Stimulated activated CD4-positive, alpha-beta T cell treated with anti-CD3 and anti-CD28 coated beads, Interleukin-1b, Interleukin-23, amount 100 ng/mL, for 48 hours (primary cell): ENCODE measurements at places on chromosomes 11 and 22.

- DNase-seq = no peak
Observed at GRCh38 chr11:35907648-35908431, 36.0 kb upstream of the LDLRAD3 start.

DNA sequence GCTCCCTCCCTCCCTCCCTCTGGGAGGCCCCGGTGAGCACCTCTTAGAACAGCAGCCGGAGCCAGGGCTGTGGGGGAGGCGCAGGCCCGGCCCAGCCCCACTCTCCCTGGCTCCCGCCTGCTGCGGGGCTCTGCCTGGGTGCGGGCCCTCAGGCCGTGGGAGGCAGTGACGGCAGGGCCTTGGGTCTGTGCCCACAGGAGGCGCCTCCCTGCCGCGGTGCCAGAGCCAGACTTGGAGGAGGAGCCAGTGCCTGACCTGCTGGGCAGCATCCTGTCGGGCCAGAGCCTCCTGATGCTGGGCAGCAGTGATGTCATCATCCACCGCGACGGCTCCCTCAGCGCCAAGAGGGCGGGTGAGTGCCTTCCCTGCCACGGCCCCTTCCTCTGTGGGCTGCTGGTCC is 9.5 kb downstream of the IRF7 start:
- no peak for DNase-seq

- no peak for DNase-seq
Observed at GRCh38 chr22:28779833-28780232, 7.3 kb downstream of the CCDC117 start.

GRCh38 chr11:16874275-16874975 is 136.0 kb downstream of the C11orf58 start:
- no peak for DNase-seq

DNA sequence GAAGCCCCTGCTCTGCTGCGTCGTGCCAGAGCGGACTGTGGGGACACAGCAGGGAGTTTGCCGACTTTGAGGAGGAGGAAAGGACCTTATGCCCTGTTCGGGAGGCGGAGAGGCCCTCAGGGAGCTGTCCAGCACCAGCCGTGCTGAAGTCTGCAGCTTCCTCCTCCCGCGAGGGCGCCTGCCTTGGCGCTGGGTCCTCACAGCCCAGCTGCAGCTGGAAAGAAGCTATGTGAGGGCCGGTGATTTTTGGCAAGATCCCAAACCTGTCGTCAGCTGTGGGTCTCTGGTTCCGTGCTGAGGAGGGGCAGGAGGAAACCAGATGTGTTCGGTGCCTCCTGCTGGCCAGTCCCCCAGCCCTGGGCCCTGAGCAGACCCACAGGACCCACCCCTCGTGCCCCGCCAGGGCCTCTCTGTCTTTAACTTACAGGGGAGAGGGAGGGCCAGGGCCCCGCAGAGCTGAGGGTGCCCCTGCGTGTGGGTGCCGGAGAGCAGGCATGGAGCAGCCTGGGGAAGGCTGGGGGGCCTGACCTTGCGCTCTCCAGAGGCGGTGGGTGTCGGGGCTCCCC is 12.0 kb downstream of the BRSK2 start:
- peak; percentile 32 for DNase-seq

GRCh38 chr11:65182258-65183170 is 786 bp downstream of the CAPN1 start:
- DNase-seq = no peak

DNA sequence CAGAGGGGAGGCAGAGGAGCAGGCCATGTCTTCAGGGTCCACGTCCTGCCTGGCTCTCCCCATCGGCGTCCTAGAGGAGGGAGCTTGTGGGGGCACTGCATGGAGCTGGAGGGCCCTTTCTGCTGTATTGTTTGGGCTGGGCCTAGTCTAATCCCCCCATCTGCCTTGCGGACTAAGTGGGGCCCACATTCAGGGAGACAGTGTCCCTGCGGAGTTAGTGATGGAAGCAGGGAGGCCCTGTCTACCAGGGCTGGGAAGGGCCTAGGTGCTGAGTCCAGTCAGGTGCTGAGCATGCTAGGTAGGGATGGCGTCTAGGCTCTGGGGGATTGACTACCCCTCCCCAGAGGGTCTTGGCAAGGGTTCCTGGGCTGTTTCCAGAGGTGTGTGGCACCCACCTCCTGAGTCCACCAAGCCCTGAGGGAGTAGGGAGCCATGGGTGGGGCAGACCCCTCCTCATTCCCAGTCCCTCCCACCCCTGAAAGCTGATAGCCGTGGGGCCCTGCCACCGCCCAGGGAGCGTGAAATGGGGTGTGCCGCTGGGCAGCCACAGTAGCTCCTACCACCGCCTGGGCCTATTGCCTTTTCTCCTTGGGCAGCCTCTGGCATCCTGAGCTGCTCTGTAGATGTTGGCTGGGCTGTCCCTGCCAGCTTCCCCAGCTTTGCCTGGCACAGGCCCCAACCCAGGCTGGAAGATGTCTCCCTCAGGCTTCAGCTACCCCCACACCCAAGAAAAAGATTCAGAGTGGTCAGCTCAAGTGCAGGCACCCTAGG is 1.9 kb upstream of the POLD4 start:
- no peak for DNase-seq

DNA sequence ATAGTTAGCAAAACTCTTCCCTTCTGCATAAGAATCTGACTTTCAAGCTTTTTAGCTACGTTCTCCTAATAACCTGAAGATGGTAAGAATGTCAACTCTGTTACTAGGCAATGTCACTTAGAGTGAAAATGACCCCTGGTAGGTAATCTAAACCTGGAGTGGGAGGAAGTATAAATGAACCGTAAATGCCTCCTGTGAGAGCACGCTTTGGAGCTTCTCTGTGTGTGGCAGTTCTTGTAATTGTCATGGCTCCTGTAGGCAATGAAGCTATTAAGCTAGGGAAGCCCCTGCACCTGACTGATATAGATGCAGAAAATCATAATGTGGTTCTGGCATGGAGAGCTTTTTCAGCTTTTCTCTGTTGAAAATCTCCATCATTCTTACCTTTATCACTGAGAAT is 29.4 kb downstream of the CALCA start:
- no peak for DNase-seq

DNA sequence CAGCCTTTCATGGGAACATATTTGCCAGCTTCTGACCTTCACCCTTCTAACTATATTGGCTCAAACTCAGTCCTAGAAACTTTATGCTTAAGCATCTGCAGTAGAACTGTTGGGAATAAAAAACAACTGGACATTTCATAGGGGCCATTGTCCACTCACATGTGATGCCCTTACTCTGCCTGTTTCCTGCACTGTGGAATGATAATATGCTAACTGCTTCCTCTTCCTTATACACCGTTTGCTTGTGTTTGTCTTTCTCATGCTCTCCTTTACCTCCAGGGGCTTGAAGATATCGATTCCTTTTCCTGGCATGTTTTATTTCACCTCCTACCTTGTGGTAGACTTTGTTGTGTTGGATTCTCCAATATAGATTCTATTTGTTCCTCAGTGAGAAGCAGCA is 333.0 kb upstream of the DDI1 start:
- DNase-seq = no peak

- no peak for DNase-seq
Observed at GRCh38 chr22:38180841-38181452, 683 bp downstream of the PLA2G6 start.

GRCh38 chr11:128206461-128206860 is 380.9 kb downstream of the ETS1 start:
- DNase-seq = no peak

GRCh38 chr11:20075627-20076026 is 84.6 kb downstream of the DBX1 start:
- DNase-seq = no peak

DNA sequence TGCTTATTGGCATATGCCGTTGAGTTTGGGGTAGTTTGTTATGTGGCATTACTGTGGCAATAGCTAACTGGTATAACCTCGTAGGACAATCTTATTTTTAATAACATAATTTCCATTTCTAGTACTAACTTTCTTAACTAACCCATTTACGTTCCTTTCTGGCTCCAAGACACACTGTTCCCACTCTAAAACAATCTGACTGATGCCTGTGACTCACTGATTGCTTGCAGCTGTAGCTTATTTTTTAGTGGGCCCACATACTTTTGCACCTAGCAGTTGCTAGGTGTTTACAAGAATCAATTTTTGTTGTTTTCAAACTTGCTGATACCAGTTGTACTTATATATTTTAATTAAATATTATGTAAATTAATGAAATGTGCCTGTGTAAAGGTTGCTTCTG is 52.2 kb downstream of the FAT3 start:
- no peak for DNase-seq

DNA sequence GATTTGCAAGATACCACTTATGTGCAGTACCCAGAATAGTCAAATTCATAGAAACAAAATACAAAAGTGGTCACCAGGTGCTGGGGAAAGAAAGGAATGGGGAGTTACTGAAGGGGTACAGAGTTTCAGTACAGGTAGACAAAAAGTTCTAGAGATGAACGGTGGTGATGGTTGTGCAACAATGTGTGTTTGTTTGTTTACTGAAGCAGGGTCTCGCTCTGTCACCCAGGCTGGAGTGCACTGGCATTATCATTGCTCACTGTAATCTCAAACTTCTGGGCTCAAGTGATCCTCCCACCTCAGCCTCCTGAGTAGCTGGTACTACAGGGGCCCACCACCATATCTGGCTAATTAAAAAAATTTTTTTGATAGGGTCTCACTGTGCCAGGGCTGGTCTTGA is 12.1 kb downstream of the UBE2L6 start:
- DNase-seq = no peak

DNA sequence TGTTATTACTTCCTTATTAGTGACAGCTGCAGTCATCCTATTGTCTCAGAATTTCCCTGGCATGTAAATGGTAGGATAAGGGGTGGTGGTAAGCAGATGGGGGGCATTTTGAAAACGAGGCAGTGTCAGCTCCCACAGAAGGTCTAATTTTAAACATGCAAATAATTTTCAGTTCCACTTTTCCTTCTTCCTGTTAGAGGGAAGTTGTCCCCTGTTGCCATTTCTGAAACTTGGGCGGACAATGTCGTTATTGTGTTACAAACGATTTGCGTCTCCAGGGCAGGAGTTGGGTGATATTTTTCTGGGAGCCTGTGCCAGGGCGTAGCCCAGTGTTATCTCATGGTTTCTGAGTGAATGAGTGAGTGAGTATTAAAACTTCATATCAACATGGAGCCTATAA is 7.4 kb downstream of the PTPRJ start:
- no peak for DNase-seq

DNA sequence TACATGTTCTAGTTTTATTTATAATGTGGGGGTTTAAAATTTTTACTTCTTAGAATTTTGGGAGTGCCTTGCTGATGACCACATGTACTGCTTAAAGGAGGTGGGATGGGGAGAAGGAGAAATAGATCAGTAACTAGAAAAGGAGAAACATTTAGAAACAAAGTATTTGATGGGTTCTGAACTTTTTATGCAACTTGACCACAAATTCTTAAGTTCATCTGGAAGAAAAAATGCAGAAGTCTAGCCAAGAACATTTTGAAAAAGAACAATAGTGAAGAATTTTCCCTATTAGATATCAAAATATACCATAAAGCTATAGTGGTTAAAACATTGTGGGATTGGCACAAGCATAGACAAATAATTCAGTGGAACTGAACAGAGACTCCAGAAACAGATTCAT is 73.3 kb upstream of the AMPD3 start:
- no peak for DNase-seq

DNA sequence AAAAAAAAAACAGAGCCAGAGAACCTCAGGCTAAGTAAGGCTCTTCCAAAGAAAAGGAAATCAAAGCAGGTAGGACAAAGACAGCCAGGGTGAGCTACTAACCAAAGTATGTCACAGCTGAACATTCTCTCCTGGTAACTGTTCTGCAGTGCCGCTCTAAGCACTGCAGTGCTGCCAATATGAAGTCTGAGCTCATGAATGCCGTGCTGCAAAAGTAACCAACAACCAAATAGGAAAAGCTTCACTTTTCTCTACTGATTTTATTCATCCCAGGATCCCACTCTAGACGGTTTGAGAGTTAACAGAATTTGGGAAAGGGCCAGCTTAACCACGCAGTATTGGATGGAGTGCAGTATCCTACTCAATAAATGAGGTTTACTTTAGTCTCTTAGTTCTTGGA is 3.5 kb downstream of the SIK3 start:
- no peak for DNase-seq

GRCh38 chr11:48096588-48097525 is 116.5 kb downstream of the PTPRJ start:
- no peak for DNase-seq

DNA sequence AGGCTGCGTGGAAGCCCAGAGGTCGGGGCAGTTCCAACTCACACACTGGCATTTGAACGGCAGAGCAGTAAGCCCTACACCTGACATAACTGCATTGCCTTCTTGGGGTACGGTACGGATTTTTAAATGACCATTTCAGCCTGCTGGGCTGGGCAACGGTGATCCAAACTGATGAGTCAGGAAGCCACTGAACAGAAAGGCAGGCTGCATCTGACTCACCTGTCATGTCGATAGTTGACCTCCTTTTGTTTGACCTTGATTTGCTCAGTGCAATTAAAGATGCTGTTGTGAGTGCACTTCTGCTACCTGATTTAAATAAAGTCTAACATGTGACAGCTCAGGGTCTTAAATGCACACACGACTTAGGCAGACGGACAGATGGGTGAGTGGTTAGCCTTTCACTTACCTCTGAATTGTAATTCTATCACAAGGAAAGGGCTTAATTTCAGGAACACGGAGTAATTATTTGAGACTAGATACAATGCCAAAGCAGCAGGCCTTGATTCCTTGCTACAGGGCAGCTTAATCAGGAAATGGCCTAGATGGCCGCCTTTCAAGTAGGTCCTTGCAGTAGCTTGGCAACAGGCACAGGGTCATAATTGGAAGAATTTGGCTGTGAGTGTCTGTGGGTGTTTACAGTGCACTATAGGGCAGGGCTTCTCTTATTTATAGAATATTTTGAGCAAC is 52.2 kb downstream of the BMAL1 start:
- DNase-seq = no peak

DNA sequence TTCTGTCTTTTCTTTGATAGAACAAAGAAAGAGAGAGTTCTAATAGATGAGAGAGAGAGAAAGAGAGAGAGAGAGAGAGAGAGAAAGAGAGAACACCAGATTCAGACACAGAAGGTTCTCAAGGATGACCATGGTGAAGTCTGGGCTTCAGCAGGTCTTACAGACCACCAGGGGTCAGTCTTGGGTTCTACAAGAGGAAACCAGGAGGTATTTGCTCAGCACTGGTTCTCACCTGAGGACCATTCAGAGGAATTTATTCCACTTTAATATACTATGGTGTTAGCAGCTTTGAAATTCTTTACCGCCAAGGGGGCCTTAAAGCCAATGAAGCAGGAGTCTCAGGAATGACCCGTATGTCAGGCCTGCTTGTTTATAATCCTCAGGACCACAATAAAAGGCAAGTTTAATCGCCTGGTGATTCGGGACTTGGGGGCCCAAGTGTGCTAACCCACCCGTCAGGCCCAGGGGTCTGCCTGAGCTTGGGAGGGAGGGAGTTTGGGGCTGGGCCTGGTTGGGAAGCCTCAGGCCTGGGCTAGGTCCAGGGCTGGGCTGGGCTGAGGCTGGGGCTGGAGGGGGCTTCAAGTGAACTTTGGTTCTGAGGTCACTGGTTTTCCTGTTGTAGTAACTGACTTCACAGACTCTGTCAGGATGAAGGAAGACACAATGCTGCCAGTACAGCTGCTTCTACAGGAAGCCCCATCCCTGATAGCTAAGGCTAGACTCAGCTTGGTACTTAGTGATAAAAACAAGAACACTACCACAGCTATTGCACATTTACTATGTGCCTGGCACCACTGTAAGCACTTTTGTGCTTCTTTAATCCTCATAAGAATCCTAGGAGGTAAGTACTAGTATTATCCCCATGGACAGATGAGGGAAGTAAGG is 179.2 kb upstream of the ZBED5 start:
- DNase-seq = no peak
